ENCODE measurements at places on chromosomes 4 and X.

GRCh38 chr4:875818-876423 is 50.0 kb upstream of the CPLX1 start:
- DNase-seq: no peak

DNA sequence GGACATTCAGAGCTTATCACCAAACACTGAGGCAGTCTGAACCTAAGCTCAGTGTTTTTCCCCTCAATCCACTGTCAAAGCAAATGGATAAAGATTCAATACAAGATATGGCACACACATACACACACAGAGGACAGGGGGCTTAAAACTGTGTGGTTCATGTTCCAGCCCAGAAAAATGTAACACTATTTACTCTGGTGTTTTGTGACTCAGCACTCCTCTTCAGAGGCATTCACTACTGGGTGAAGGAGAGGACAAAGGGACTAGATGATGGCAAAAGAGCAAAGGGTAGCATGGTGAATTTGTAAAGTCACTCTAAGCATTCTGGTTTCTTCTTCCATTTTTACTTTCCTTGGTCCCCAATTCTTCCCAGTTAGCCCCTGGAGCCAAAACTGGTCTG is 120.3 kb downstream of the ARHGEF9 start:
- DNase-seq: no peak

DNA sequence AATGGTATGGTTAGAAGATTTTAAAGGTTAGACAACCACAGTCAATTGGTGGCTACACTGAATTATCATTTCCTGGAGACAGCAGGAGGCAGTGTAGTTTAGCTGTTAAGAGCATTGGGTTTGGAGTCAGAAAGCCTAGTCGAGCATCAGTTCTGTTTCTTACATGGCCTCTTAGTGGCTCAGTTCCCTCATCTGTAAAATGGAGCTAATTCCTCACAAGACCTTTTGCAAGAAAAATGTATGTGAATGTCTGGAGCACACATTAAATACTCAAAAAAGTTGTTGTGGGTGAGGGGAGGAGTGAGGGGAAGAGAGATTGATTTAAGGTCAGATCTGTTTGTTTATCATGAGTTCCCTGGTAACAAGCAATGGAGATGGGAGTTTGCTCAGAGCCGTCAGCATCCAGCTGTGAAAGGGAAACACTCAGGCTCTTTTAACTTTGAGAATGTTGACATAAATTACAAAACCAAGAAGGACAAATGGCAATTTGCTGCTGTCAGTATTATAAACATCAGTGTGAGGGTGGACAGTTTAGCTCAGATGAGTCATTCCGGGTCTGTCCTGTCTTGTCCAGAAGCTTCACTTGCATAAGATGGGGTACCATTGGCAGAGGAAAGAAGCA is 98.2 kb upstream of the PGRMC2 start:
- DNase-seq: peak; percentile 46

GRCh38 chrX:155997436-155997835 is at the start of gene IL9R:
IL9R (plus strand) TSS chrX:155997696; CDS start chrX:155997760, 64 bp downstream.
- DNase-seq: no peak

DNA sequence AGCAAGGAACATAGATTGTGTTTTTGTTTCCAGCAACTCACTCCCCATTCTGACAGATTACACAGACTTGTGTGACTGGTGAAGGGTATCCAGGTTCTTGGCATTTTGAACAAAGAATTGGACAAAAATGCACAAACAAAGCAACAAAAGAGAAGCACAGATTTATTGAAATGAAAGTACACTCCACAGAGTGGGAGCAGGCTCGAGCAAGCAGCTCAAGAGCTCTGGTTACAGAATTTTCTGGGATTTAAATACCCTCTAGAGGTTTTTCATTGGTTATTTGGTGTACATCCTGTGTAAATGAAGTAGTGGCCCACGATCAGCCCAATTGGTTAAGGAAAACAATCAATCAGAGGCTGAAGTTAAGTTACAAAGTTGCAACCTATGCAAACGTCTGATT is 155.0 kb upstream of the JADE1 start:
- DNase-seq: no peak

- DNase-seq: no peak
Measured at GRCh38 chrX:38356401-38356800, 4.0 kb downstream of the OTC start.

GRCh38 chrX:19814240-19814639 is 73.2 kb downstream of the SH3KBP1 start:
- no peak for DNase-seq

DNA sequence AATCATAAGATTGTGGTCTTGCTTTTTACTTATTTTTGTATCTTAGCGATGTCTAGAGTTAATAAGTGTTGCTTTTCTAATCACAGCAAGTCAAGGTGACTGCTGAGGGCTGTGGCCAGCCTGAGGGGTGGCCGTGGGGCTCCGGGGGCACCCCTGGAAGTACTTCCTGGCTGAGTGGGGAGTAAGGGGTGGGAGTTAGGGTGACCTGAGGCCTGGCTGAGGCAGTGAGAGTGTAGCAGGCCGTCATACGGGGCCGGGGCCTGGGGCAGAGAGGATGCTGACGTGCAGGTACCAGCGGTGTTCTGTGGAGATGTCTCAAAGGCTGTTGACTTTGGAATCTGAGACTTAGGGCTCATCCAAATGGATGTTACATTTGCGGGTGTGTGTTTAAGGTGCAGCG is 29.3 kb downstream of the PIGG start:
- no peak for DNase-seq

GRCh38 chr4:139050446-139050845 is 34.9 kb downstream of the NOCT start:
- no peak for DNase-seq

GRCh38 chrX:66728818-66729271 is 90.0 kb upstream of the EDA2R start:
- peak; percentile 38 for DNase-seq

DNA sequence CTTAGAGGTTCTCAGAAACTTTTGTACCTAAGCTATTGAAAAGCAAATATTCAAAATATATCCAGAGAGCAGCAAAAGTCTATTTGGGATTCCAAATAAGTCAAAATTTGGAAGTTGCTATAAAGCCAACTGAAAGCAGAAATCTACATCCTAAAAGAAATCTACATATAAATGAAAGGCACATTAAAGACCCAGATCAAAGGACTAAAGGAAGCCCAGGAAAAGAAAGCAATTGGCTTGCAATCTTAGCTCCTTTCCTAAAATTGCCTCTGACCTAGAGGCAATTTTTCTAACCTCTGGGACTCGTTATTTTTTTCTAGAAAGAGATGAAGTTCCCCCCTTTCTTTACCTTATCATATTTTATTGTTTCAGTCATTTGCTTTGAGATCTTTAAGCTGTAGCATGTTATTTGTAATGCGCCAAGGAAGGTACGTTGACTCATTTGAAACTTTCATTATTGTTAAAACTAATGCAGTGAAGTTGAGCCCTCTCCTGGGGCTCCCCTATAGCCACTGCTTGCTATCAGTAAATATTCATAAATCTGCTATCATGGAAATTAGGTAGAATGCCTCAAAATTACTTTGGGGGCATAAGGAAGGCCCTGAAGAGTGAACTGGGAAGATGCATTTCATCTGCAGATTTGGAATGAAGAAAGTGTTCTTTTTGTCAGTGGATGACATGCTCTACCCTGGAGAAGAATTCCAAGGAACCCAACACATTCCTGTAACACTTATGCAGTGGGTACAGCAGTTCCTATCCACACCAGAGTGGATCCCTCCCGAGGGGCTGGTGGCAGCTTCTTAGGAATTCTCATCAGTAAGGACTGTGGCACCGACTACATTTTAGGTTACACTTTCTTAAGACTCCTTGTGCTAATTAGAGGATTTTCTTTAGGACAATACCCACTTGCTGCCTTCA is 177.8 kb upstream of the IGFBP7 start:
- no peak for DNase-seq

DNA sequence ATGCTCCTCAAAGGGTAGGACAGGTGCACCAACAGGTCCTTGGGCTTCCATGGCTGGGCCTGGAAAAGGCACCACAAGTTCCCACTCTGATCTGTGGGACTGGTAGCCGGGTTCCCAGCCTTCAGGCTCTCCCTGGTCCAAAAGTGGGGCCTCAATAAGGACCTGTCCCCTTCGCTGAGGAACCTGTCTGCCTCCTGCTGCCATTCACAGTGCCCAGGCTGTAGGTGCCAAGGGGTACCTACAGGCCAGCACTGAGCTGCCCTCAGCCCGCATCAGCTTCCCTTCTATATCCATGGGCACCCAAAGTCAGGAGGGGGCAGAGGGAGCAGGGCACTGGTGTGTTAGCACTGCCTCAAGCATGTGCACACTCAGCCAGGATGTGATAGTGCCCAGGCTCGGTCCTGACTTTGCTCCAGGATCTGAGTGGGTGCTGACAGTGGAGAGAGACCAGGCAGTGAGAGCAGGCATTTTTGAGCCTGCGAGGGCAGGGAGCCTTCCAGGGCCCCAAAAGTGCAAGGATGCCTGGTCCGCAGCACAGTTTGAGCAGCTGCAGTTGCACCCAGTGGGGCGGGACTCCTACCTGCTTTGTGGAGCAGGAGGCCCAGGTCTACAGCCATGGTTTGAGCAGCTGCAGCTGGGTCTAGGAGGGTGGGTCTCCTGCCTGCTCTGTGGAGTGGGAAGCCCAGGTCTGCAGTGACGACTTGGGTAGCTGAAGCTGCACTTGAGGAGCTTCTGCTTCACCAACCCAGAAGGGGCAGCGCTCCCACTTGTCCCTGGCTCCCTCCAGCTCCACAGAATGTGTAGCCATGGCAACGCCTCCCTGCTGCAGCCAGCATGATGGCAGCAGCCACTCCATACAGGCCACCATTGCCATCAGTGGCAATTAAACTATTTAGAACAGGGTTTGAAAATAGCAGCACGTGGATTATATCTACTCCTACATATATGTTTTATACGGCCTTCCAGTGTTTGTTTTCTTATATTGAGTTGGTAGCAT is 376.4 kb downstream of the KCTD8 start:
- no peak for DNase-seq

DNA sequence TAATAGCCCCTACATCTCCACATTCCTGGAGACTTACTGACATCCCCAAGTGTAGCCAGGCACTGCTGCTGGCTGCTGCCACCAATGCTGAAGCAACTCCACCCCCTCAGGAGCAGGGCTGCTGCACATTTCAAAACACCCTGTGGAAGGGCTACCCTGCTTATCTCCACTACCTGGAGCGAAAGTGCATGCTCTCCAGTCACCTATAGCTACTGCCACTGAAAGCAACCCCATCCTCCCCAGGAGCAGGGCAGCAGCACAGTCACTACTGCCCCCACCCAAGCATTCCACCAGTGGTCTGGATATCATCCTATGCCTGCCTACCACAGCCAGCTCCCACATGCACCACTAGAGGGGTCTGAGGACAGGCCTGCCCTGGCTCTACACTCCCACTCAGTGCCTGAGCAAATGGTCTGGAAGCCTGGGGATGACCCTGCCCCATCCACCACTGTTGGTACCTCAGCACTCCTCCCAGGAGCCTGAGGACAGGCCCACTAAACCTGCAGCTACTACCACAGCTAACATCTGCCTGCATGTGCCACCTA is 55.3 kb downstream of the MANBA start:
- no peak for DNase-seq

DNA sequence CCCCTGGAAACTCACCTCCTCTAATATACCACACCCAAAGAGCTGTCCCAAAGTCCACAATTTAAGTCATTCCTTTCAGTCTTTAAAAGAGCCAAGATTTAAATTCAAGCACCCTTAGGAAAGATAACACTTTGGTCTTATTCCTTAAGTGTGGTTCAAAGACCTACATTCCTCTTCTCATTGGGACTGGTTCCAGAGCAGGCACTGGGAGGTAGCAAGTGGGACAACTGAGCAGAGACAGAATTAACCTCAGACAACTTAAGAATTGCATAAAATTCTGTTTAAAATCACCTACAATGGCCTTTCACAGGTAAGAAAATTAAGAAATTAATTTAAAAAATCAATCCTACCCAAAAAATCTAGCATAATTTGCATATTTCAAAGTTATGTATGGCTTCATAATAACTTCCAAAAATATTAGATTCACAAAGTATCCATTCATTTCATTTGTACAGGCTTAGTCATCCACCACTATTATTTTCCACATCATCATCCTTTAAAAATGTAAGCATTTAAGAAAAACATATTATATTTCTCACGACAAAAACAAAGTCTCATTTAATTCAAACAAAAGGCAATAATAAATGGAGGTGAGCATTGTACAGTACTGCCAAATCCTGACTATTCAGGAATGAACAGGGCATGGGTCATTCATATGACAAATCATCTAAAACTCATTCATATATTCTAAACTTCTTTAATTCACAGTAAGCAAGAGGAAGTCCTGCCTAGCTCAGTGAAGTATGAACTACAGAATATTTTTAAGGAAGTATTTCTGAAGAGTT is 13.6 kb downstream of the PRSS12 start:
- no peak for DNase-seq

- no peak for DNase-seq
Measured at GRCh38 chr4:140703463-140703862, 52.7 kb downstream of the TBC1D9 start.

DNA sequence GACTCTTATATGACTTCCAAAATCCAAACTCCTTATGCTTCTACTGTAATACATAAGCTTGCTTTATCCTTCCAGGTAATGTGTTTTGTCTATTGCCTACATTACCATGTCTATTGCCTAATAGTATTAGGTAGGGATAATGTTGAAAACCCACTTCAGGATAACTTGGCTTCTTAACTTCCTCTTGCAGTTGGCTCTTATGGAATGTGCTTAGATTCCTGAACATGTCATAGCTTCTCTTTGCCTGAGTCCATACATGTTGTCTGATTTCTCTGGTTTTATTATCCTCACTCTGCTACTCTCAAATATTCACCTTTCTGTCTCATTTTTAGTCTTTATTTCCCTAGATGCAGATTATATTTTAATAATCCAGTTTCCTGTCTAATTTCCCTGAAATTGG is 599.9 kb downstream of the IL15 start:
- no peak for DNase-seq

GRCh38 chrX:124555036-124555595 is 208.8 kb downstream of the SH2D1A start:
- DNase-seq: peak; percentile 50

GRCh38 chr4:165874791-165875371 is 1.8 kb downstream of the TLL1 start:
- no peak for DNase-seq

GRCh38 chrX:114798907-114799306 is 215.0 kb downstream of the HTR2C start:
- no peak for DNase-seq

GRCh38 chr4:89800012-89800516 is 36.9 kb downstream of the SNCA start:
- no peak for DNase-seq

- DNase-seq: no peak
Measured at GRCh38 chrX:6053141-6053540, 175.5 kb downstream of the NLGN4X start.

GRCh38 chr4:67699603-67700002 is 1.4 kb downstream of the UBA6 start:
- DNase-seq: no peak

DNA sequence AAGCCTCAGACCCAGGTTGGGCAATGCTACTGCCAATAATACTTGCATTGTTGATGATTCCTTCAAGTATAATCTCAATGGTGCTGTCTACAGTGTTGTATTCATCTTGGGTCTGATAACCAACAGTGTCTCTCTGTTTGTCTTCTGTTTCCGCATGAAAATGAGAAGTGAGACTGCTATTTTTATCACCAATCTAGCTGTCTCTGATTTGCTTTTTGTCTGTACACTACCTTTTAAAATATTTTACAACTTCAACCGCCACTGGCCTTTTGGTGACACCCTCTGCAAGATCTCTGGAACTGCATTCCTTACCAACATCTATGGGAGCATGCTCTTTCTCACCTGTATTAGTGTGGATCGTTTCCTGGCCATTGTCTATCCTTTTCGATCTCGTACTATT is 7.4 kb downstream of the LPAR4 start:
- no peak for DNase-seq

Data from GM04504 (cell line).